ENCODE measurements at places on chromosomes 3 and 15.
A peak's percentile ranks its signal among the peaks of the same experiment; 100 is the strongest.

DNA sequence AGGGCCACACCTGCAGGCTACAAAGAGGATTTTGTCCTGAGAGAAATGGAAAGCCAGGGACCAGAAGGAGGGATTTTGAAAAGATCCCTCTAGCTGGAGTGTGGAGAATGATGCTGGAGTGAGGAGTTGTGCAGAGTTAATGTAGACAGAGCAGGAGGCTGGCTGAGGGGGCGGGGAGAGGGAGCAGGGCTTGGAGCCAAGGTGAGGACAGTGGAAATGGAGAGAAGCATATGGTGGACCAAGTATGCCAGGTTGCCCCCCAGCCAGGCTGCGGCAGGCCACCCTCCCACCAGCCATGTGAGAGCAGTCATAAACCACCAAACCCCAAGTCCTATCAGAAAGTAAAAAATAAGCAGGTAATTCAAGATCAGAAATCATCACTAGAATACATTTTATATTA is 14.7 kb downstream of the RARRES1 start:
- DNase-seq: no peak

GRCh38 chr3:88618021-88618645 is 468.4 kb downstream of the C3orf38 start:
- DNase-seq: no peak

GRCh38 chr3:180633722-180634121 is 31.8 kb downstream of the TTC14 start:
- DNase-seq: peak; percentile 25

GRCh38 chr15:77857419-77857818 is 220.1 kb downstream of the TBC1D2B start:
- DNase-seq: no peak

DNA sequence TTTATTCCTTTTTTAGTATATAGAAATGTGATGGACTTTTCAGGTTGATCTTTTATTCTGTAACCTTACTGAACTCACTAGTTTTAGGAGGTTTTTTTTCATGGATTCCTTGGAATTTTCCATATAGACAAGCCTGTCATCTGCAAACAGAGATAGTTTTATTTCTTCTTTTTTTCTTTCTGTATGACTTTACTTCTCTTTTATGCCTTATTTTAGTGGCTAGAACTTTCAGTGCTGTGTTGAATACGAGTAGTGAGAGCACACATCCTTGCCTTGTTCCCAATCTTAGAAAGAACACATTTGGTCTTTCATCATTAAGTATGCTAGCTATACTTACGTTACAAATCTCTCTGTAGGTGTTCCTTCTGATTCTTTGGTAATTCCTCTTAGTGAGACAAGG is 336.5 kb downstream of the PTPRG start:
- no peak for DNase-seq

DNA sequence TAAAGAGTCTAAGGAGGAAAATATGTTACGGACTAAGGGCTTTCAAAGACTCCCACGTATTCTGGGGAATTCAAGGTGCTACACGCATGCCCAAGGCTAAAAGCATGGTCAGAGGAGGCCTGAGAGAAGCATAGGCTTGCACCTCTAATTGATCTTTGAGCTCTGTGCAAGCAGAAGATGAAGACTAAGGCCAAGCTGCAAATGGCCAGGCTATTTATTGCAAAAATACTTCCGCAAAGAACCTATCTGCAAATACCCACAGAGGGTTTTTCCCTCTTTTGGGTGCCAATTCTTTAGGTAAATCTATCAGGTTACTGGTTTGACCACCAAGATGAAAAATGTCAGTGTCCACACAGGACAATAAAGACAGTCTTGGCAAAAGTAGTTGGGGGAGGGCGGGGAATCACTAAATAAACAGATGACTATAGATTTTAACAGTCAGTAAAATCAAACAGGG is 119.5 kb downstream of the STAG1 start:
- DNase-seq: no peak

- no peak for DNase-seq
Measured at GRCh38 chr15:39283531-39283930, 297.3 kb upstream of the THBS1 start.

DNA sequence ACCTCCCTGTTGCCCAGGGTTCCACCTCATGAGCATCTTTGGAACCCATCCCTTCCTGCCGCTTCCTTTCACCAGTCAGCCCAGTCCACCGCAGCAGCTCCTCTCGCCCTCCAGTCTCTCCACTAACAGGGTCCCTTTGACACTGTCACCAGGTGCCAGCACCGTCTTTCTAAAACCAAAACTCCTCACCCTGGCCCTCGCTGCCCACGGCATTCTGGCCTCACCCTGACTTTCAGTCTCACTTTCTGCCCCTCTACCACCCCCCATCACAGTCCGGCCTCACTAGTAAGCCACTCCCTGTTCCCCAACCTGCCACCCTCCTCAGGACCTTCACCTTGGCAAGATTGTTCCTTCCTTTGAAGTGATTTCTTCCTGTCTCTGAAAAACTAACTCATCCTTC is 4.2 kb downstream of the PPCDC start:
- no peak for DNase-seq

DNA sequence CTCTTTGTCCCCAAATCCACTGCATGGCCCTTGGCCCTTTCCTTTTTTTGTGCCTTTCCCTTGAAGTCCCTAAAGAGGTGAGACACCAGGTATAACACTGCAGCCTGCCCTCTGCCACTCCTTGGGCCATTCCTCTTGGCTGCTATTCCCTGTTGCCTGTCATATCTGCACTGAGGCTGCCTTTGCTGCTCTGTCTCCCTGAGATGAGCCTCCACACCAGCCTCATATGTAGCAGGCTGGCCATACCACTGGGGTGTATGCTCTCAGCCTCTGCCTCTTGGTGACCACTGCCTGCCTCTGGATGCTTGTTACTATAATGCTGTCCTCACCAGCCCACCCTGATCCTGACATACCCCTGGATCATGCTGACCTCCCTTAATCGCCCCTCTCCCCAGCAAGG is 252.0 kb downstream of the CLSTN2 start:
- DNase-seq: no peak

- DNase-seq: no peak
Measured at GRCh38 chr15:88035381-88035780, 221.2 kb downstream of the NTRK3 start.

DNA sequence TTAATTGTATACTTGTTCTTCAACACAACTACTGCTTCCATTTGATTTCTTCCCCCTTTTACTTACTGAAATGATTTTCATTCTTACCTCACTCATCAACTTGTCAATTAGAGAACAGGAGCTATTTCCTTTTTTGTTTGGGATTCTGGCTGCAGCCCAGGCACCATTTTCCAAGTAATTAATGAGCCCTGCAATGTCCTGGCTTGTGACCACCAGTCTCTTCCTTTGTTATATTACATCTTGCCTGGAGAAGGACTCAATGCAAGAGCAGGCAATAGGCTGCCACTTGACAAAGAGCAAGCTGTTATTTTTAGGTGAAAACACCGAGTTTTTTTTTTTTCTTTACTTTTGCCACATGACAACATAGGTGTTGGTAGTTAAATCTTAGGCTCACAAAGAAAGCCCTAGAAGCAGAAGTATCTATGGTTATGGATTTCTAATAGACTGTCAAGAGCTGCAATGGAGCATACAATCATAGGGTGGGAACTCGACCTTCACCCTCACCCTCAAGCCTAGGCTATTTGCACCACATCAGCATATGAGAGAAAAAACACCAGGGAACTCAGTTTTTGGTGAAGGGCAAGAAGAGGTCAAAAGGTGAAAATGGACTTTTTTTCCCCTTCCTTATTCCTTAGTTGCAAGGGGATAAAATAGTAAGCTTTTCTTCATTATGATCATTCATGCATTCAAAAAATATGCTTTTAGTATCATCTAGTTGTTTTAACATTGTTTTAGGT is 114.9 kb downstream of the TNIK start:
- no peak for DNase-seq

DNA sequence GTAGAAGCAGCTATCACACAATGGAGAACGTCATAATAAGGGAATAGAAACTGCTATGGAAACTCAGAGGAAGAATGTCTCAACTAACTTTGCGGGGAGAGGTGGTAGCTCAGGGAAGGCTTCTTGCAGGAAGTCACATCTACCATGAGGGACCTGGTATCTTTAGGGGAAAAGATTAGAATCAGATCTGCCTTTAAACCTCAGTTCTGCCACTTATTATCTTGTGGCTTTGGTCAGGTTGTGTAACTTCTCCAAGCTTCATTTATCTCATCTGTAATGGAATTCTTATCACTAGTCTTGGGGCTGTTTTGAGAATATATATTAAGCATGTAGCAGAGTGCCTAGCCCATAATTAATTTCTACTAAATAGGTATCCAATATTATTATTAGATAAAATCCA is 46.4 kb upstream of the PRICKLE2 start:
- no peak for DNase-seq

- no peak for DNase-seq
Measured at GRCh38 chr3:150844484-150844883, 60.8 kb downstream of the MINDY4B start.

DNA sequence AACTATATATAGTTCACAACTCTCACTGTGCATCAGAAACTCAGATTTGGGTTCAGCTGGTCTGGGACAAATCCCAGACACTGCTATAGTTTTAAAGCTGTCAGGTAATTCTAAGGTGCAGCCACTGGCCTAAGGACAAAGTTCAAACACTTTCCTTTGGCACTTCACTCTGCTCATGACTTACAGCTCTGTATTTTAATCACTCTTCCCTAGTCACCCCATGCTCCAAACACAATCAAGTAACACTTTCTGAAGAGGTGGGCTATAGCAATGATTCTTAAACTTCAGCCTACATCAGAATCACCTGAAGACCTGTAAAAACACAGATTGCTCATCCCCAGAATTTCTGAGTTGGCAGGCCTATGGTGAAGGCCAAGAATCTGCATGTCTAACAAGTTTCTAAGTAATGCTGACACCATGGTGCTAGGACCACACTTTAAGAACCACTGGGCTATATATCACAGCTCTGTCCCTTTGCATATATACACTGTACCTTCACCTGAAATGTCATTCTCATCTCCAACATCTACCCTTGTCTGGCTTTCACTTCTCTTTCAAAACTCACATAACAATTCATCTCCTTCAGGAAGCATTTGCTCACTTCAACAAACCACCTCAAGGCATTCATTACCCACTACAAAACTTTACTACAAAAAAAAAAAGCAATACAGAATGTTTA is 21.4 kb downstream of the STAG1 start:
- DNase-seq: no peak

GRCh38 chr15:56208185-56208584 is 35.5 kb downstream of the RFX7 start:
- DNase-seq: no peak

DNA sequence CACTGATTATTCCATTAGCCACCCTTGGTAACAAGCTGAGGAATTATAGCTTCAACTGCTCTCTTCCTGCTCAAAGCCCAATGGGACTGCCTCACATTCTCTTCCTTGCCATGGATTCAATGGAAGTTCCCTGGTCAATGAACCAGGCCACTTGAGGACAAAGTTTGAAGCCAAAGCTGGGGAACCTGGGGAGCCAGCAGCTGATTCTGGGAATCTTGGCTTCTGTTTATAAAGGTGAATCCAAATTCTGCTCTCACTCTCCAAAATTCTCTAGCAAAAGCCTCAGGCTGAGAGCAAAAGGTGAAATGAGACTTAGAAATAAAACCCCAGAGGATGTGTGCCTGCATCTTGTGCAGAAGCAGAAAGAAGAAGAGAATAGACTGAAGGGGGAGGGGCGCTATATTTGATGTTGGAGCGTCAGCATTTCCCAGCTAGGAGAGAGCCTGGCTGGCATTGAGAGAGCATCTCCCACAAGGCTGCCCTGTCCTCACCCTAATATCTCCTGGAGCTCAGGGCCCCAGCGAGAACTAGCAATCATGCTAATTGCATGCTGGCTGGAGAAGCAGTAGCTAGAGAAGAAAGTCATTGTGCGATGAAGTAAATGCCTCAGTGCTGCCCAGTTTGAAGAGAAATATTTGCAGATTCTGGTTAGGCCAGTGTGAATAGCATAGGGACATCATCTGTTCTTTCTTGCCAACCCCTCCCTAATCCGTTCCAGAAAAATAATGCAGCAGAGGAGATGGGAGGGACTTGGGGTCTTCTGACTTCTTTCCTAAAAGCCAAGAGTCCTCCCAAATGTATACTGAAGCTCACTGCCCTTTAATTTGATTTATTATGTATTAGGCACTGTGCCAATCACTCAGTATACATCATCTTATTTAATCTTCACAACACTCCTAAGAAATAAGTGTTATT is 34.9 kb upstream of the GAP43 start:
- no peak for DNase-seq

DNA sequence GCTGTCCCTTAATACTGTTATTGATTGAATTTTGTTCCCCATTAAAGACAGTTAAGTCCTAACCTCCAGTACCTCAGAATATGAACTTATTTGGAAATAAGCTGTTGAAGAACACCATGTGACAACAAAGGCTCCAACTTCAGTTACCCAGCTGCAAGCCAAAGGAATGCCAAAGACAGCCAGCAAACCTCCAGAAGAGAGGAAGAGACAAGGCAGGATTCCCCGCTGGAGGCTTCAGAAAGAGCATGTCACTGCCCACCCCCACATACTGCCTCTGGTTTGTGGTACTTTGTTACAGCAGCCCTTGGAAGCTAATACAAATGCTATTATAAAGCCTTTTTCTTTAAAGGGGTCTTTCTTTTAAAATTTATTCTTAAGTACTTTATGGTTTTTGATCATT is 18.4 kb upstream of the NEK10 start:
- DNase-seq: peak; percentile 55

DNA sequence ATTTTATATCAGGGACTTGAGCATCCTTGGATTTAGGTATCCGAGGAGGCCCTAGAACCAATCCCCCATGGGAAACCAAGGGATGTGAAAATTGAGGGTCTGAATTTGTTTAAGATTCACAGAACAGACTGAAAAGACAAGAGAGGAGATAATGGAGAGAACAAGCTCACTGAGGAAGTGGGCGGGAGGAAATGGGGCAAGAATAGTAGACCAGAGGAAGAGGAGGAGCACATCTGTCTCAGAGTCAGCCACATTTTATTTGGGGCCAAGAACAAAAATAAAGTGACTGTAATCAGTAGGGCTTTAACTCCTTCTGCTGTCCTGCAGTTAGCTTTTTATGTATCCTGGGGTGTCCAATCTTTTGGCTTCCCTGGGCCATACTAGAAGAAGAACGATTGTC is 63.8 kb downstream of the BLM start:
- no peak for DNase-seq

DNA sequence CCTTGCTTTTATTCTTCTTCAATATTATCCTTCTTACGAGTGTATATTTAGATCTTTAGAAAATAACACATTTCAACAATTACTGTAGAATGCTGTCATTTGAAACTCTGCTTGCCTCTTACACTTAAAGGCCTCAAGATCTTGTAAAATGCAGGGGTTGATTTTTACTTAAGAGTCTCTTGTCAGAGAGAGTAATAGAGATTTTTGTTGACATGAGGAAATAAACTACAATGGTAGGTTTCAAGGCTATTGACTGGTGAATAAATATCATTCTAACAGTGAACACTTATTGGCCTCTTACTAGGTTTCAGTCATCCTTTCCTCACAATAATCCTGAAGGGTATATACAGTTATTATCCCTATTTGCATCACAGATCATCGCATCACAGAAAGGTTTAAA is 344.6 kb downstream of the GBE1 start:
- no peak for DNase-seq
